Activated gamma-delta T cell treated with Interleukin-2 at 50 U/mL for 16 hours (primary cell): ENCODE measurements at places on chromosomes 12 and 14.
A peak's percentile ranks its signal among the peaks of the same experiment; 100 is the strongest.

GRCh38 chr14:39102265-39102968 lies 618 bp downstream of the SEC23A start:
- no peak for DNase-seq

- DNase-seq: no peak
Observed at GRCh38 chr12:107807471-107808150, 33.1 kb downstream of the ASCL4 start.

DNA sequence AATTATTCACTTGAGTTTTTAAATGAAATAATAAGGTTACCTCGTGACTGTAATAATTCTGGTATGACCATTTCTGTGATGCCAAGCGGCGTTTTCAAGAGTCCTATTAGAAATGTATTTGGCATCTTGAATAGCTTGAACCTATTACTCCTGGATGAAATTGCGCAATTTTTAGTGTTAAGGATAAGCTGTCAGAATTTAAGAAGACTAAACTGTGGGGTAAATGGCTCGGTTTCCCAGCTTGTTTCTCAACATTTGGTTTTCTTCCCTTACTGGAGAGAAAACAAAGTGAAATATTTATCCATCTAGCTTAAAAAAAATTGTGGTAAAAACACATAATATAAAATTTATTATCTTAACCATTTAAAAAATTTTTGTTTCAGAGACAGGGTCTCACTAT lies 26.8 kb downstream of the PCNX1 start:
- no peak for DNase-seq

DNA sequence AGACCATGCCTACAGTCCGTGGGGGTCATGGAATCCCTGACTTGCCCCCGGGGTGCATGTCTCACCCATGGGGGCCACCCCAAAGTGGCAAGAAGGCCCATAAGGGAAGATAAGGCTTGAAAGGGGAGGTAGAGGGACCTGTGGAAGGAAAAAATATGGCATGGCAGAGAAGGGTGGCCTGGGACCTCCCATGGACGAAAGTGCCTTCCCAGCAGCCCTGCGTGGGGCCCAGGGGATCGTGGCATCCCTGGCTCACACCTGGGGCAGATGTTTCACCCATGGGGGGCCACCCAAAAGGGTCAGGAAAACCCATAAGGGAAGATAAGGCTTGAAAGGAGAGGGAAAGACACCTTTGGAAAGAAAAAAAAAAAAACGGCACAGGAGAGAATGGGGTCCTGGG lies 264.6 kb downstream of the ALG10 start:
- DNase-seq: no peak

DNA sequence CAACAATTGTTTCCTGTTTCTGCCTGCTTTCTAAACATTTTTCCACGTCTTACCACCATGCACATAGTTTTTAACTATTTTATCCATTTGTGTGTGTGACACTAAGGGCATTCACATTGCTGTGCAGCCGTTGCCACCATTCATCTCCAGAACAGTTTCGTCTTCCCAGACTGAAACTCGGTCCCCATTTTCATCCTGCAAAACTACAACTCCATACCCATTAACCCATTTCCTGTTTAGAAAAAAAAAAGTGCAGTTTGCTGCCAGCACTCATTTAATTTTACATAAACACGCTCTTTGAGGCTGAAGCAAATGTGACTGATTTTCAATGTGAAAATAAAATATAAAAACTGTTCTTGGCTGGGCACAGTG lies 15.5 kb downstream of the UBC start:
- DNase-seq: no peak

DNA sequence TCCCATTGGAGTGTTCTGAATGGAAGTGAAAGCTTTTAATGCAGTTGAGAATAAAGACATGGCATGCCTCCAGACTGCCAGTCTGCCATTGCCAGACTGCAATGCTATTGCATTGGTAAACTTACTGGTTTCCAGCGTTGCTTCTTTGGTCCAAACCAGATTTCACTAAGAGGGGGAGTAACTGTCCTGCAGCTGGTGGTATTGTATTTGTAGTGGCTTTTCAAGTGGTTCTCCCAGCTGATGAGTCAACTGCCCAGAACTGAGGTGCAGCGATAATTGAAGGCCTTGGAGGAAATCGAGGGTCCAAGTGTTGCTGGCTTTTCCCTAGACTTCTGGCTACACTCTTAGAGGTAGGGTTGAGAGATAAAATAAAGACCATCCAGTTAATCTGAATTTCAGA lies 31.9 kb downstream of the ERG28 start:
- no peak for DNase-seq

- no peak for DNase-seq
Observed at GRCh38 chr14:61625165-61625564, 70.1 kb upstream of the HIF1A start.

DNA sequence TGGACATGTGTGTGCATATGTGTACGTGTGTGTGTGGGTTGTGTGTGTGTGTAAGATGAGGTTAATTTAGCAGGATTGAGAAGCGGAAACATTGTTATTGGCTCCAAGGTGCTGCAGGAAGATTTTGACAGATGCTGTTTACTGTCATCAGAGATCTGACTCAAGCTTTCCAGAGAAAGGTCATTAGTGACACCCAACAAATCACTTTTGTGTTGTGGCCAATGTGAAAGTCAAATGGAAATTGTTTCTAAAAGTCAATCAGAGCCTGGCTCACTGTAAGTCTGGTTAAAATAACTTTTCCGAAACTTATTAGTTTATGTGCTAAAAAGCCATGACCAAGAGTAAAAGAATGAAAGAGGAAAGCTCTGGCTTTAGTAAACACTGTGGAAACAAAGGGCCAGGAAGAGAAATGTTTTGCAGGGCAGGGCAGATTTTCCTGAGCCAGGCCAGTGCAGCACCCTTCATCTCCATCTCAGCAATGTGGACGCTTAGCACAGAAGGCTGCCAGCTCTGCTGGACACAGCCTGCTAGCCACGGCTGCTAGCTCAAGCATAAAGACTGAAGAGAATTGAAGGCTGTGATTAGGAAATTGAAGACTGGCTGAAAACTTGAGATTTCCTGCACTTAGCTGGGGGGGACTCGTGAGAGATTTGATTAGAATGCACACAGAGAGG lies 235.8 kb downstream of the NEDD1 start:
- DNase-seq: no peak

DNA sequence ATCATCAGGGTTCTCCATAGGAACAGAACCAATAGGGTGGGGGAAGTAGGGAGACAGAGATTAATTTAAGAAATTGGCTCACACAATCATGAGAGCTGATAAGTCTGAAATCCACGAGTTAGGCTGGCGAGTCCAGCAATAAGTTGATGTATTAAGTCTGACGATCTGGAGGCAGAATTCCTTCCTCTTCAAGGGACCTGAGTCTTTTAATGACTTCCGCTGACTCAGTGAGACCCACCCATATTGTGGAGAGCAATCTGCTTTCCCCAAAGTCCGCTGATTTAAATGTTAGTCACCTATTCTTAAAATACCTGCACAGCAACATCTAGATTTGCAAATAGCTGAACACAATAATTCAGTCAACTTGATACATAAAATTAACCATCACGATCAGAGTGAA lies 97.8 kb downstream of the SPTSSA start:
- DNase-seq: no peak

GRCh38 chr12:117360222-117360550 lies 1.2 kb downstream of the NOS1 start:
- no peak for DNase-seq

- DNase-seq: no peak
Observed at GRCh38 chr14:81625343-81625742, 91.7 kb upstream of the SEL1L start.

- DNase-seq: no peak
Observed at GRCh38 chr12:67391034-67391433, 121.9 kb downstream of the CAND1 start.

DNA sequence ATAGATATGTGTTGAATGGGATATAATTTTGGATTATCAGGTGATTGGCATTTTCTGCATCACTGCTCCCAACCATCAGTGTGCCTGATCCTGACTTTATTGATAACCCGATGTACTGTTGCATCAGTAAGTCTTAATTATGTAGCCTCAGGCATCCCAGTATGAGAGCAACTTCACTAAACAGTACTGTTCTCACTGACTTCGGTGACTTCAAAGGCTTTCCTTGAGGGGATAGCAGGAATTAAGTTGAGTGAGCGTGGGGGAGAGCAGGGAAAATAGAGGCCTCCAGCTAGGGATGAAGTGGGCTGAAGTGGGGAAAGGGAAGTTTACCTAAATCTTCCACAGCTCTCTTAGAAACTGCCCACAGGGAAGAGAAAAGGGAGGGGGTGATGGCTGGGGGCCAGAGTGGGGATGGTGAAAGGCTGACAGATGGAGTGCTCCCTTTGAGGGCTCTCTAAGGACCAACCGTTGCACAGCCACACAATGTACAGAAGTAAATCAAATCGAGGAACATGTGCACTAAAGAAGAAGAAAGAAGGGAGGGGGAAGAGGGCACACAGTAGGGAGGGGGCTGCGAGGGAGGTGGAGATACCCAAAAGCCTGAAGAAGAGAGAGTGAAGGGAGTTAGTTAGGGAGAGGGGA lies 10.7 kb upstream of the NEUROD4 start:
- no peak for DNase-seq

GRCh38 chr12:27635349-27635972 lies 60.8 kb upstream of the REP15 start:
- DNase-seq: no peak

- peak; percentile 68 for DNase-seq
Observed at GRCh38 chr12:14961466-14962152, at the start of gene ARHGDIB. Gene ARHGDIB, minus strand, starts transcription at chr12:14961601. Its CDS starts 10,889 bp downstream, at chr12:14950712.

DNA sequence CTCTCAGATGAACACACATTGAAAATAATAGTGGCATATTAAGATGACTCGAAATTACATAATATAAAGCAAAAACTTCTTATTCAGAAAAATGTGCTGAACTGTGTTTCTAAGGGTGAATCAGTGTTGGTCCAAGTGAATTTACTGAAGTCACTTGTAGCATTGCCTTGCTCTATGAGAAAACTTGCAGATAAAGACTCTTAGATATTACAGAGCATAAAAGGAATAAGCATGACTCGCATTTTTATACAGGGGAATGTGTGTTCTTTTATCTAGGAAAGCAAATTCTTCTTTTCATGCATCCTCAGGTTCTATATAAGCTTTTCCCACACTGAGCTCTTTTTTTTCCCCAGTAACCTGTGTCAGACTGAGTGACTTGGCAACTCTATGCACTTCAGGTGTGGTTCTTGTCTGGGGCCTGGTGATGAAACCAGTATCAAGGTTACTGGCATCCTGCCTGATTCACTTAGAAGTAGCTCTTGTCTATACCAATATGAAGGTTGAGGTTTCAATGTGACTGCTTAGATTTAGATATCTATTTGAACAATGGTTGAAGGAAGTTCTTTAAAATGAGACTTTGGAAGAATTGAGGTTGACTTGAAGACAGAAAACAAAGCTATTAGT lies 76.1 kb downstream of the OTOGL start:
- no peak for DNase-seq

GRCh38 chr12:46377678-46378077 lies 5.1 kb upstream of the SLC38A2 start:
- DNase-seq: no peak

GRCh38 chr12:77104286-77104685 lies 38.9 kb upstream of the E2F7 start:
- no peak for DNase-seq

DNA sequence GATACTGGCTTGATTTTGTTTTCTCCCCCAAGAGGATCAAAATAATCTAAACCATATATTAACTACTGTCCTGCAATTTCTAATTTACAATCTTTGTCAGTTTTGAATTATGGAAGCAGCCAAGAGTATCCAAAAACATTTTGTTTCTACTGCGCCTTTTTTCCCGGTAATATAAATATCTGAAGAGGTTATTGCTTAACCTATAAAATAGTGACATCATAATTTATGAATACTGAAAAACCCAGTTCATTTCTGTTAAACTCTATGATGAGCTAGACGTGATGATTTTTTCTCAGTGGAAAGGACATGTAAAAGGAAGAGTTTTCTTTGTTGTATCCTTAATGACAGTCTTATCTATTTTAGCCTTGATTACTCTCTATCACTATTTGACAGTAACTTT lies 3.2 kb upstream of the SSPN start:
- no peak for DNase-seq

DNA sequence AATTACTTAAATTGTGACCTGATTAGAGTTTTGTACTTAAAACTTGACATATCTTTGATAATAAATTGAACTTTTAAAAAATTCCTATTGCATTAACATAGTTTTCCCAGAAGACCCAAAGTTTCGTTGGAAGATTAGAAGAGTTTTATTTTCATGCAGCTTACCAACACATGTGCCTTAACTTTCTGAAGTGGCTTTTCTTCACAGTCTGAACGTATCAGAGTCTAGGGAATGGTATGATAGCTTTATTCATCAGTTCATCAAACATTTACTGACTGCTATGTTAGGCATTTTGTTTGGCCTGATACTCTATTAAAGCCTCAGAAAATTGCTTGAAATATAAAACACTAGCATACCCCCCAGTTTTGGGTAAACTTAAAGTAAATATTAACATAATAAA lies 65.2 kb downstream of the MARK3 start:
- DNase-seq: no peak

DNA sequence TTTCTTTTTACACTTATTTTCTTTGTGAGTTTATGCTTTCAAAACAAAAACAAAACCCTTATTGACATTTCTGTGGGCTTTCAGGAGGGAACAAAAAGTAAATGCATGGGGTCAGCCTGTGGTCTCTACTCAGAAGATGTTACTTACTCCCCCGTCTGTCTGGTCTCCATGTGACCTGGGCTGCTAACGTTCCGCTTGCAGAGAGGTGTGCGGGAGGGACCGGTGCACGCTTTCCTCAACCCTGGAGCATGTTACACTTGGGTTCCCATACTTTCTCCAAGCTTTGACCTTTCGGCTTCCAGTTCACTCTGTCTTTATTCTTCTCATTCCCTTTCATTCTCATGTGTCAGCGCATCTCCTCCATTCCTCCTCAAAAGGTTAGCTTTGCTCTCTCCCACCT lies 36.5 kb downstream of the ZC3H14 start:
- DNase-seq: no peak

DNA sequence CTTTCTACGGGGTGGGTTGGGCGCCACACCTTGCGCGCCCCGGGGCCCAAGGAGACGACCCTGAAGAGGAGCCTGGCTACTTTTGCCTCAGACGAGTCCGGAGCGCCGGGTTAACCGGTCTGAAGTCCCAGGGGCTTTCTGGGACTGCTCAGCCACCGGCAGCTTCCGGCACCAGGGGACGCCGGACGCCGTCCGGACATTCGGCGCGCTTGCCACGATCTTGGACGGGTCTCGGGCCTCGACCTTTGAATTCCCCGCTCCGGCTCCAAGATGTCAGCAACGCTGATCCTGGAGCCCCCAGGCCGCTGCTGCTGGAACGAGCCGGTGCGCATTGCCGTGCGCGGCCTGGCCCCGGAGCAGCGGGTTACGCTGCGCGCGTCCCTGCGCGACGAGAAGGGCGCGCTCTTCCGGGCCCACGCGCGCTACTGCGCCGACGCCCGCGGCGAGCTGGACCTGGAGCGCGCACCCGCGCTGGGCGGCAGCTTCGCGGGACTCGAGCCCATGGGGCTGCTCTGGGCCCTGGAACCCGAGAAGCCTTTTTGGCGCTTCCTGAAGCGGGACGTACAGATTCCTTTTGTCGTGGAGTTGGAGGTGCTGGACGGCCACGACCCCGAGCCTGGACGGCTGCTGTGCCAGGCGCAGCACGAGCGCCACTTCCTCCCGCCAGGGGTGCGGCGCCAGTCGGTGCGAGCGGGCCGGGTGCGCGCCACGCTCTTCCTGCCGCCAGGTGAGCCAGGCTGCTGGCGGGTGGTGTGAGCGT lies at the start of gene ACOT4:
TSS of gene ACOT4 (plus strand) at position 184 of the 760 bp plus-strand sequence. CDS start at position 271, 87 bp downstream.
- DNase-seq: peak; percentile 35

- no peak for DNase-seq
Observed at GRCh38 chr12:10033783-10034545, 3.5 kb downstream of the CLEC9A start.
